Upper lobe of right lung (tissue), 1 donor: ENCODE measurements at places on chromosomes 7 and 10. TPM values are rescaled to one million over a fixed set of nuclear protein-coding genes. Genes with fewer than 3 reads are reported as not detected.

DNA sequence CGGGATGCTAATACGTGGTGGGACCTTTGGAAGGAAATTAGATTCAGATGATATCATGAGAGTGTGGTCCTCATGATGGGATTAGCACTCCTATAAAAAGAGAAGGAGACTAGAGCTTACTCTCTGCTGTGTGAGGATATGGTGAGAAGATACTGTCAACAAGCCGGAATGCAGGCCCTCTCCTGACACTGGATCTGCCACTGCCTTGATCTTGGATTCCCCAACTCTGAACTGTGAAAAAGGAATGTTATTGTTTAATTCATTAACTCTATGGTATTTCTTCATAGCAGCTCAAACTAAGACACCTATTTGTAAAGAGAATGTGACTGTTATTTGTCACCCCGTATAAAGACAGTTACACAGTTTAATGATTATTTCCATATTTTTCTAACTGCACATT is 1227.5 kb upstream of the C7orf33 start:
- H3K27me3 ChIP-seq = no peaks in the 10 kb centered on the region
- H3K36me3 ChIP-seq = no peaks in the 10 kb centered on the region
- DNase-seq = no peak
- no peak overlapping the region for H3K27ac ChIP-seq
- no peak overlapping the region for H3K4me3 ChIP-seq

- no peaks in the 10 kb centered on the region for H3K36me3 ChIP-seq
- H3K4me3 ChIP-seq = peak overlapping the region; percentile 85
- DNase-seq = peak; percentile 81
- no peaks in the 10 kb centered on the region for H3K27me3 ChIP-seq
These were observed 625 bp downstream of the IPMK start for GRCh38 chr10:58266826-58267712.

GRCh38 chr10:67015225-67015624 is 89.4 kb downstream of the LRRTM3 start:
- no peak for DNase-seq
- H3K27ac ChIP-seq = no peak overlapping the region
- H3K27me3 ChIP-seq = no peaks in the 10 kb centered on the region

TDRD1 gene
- total RNA-seq = 0.14 TPM

DNA sequence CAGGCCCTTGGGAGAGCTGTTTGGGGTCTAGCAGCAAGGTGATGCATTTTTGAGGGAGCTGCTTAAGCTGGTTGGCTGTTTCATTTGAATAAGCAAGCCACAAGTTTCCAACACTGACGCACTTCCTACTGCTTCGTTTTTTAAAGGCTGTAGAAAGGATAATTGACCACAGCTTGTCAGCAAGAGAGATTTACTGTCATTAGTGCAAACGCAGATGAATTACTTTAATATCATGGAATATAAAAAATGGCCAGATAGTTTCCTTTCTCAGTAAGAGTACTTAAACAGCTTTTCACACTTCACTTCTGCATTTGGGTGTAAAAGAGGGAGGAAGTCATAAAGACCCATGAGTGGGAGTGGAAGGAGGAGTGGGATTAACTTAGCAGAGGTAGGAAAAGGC is 61.5 kb downstream of the FZD1 start:
- no peaks in the 10 kb centered on the region for H3K27me3 ChIP-seq
- no peak for DNase-seq
- H3K4me1 ChIP-seq = peaks cover 12% of the 10 kb centered on the region
- H3K36me3 ChIP-seq = no peaks in the 10 kb centered on the region
- H3K4me3 ChIP-seq = no peak overlapping the region

GRCh38 chr10:125193306-125193877 is 33.0 kb upstream of the CTBP2 start:
- no peak overlapping the region for H3K27ac ChIP-seq
- no peaks in the 10 kb centered on the region for H3K36me3 ChIP-seq
- no peak for DNase-seq
- no peak overlapping the region for H3K4me3 ChIP-seq
- H3K27me3 ChIP-seq = no peaks in the 10 kb centered on the region

GRCh38 chr7:112939574-112940313 is 146.9 kb downstream of the GPR85 start:
- H3K4me1 ChIP-seq = peaks cover 21% of the 10 kb centered on the region
- DNase-seq = peak; percentile 100
- H3K27me3 ChIP-seq = no peaks in the 10 kb centered on the region

ASZ1 gene
- not detected for total RNA-seq

CAMK2G gene
- total RNA-seq = 36.2 TPM

PNLIPRP2 gene
- total RNA-seq = not detected

TMEM213 gene
- 9.6 TPM for total RNA-seq

GNAT3 gene
- total RNA-seq = not detected

DNA sequence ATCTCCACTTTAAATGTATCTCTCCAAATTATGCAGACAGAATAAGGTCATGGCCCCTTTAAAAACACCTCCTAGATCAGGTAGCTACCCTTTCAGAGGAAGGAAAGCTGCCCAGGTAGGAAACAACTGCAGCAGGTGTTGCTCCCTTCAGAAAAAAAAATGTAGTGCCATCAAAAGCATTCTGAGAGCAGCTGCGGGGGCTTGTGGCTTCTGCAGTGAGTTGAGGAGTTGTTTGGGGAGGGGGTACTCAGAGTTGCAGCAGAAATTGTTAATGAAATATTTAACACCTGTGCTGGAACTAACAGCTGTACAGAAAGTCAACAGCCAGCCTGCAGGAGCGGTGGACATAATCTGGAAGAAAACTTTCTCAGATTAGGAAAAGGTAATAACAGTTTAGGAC is 24.0 kb downstream of the CDHR3 start:
- H3K4me1 ChIP-seq = no peaks in the 10 kb centered on the region

DNA sequence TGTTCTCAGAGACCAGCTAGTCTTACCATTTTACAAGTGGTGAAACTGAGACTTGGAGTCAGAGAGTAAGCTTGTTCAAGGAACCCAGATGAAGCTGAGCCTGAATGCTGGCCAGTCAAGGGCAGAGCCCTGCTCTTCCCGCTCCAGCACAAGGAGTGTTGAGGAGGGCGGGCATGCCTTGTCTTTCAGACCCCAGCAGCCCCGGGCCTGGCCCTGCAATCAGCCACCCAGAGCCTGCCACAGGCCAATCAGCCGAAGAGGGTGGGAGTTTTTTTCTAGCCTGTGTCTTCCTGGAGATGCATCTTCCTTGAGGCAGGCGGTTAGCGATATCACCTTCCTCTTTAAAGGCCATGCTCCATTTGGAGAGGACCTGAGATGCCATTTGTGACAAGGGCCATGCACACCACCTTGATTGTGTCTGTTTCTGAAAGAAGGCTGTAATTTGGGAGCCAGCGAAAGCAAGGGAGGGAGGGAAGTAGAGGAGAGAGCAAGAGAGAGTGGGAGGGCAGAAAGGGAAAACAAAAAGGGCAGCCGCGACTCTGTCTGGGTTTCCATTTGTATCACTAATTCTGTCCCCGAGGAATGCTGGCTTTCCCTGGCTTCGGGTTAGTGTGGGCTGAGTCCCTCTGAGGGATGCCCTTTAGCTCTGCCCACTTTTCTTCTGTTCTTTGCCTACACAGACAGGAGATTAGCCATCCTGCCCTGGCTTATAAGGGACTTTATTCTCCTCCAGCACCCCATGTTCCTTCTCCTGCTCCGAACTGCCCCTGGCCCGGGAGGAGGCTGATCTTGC is 8.0 kb downstream of the CDH23 start:
- H3K27ac ChIP-seq = no peak overlapping the region
- H3K4me1 ChIP-seq = no peaks in the 10 kb centered on the region
- H3K36me3 ChIP-seq = no peaks in the 10 kb centered on the region
- H3K4me3 ChIP-seq = no peak overlapping the region

GRCh38 chr10:75776738-75777504 is 345.5 kb downstream of the LRMDA start:
- H3K36me3 ChIP-seq = no peaks in the 10 kb centered on the region
- H3K4me1 ChIP-seq = peaks cover 16% of the 10 kb centered on the region
- no peaks in the 10 kb centered on the region for H3K27me3 ChIP-seq
- no peak overlapping the region for H3K4me3 ChIP-seq
- no peak for DNase-seq

DNA sequence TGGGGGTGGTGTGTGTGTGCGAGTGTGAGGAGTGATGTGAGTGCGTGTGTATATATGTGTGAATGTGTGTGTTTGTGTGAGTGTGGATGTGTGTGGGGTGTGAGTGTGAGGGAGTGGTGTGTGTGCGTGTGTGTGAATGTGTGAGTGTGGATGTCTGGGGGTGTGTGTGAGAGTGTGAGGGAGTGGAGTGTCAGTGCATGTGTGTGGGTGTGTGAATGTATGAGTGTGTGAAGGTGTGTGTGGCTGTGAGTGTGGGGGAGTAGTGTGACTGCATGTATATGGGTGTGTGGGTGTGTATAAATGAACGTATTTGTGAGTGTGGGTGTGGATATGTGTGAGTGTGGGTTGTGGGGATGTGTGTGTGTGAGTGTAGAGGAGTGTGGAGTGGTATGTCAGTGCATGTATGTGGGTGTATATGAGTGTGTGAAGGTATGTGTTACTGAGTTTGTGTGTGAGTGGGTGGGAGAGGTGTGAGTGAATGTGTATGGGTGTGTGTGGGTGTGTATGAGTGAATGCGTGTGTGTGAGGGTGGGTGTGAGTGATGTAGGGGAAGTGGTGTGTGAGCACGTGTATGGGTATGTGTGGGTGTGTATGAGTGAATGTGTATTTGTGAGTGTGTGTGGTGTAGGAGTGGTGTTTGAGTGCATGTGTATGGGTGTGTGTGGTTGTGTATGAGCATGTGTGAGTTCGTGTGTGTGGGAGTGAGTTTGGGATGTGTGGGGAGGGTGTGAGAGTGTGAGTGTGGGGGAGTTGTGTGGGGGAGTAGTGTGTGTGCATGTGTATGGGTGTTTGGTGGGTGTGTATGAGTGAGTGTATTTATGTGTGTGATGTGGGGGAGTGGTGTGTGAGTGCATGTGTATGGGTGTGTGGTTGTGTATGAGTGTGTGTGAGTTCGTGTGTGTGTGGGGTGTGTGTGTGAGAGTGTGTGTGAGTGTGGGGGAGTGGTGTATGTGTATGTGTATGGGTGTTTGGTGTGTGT is 28.5 kb upstream of the NUB1 start:
- H3K4me1 ChIP-seq = peaks cover 6% of the 10 kb centered on the region
- H3K27ac ChIP-seq = no peak overlapping the region
- DNase-seq = no peak

CYP2C19 gene
- total RNA-seq = not detected

DNA sequence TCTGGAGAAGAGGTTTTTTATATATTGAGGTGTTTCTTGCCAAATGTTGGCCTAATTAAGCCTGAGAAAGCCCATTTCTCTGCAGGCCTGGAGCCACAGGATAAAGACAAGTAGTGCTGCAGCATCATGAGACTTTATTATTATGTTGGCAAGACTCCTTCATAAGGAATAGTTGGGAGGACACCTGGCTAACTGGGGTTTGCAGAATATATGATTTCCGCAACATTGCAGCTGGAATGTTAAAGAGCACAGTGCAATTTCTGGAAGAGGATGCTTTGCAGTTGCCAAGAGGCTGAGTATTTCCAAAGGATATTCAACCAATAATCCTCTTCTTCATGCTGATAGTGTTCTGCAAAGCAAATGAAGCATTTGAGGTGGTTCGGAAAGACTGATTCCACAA is 1512.8 kb upstream of the LRRTM3 start:
- no peaks in the 10 kb centered on the region for H3K27me3 ChIP-seq
- no peaks in the 10 kb centered on the region for H3K4me1 ChIP-seq
- no peaks in the 10 kb centered on the region for H3K36me3 ChIP-seq
- no peak for DNase-seq
- H3K4me3 ChIP-seq = no peak overlapping the region
- no peak overlapping the region for H3K27ac ChIP-seq

PVRIG gene
- 1.4 TPM for total RNA-seq

HABP2 gene
- 3.6 TPM for total RNA-seq

ATG9B gene
- total RNA-seq = 0.17 TPM

DNA sequence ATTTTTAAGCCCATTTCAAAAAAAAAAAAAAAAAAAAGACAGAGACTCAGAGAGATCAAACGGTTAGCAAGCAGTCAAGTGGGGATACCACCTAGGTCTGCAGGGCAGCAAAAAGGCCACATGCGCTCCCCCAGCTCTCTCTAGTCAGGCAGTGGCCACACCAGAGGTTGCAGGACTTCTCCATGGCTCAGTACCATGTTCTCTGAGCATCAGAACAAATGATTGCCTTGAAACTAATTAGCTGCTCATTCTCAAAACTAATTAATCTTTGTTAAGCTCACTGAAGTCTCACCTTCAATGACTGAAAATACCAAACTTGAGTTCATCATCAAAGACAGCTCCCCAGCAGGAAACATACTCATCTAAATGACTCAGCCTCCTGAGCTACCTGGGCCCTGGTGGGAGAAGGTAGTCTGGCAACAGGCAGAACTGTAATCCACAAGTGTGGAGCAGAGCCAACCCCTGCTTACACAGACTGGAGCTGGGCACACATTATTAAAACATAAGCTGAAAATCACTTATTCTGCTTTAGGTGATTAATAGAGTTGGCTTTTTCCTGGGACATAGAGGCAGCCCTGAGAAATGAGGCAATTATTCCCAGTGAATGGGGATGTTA is 319.6 kb downstream of the GRID1 start:
- no peak overlapping the region for H3K4me3 ChIP-seq
- no peak for DNase-seq

CDK1 gene
- total RNA-seq = 3.4 TPM

CCDC7 gene
- 23.6 TPM for total RNA-seq

ARHGEF35 gene
- total RNA-seq = 11.5 TPM

- H3K4me1 ChIP-seq = no peaks in the 10 kb centered on the region
- H3K36me3 ChIP-seq = no peaks in the 10 kb centered on the region
- H3K27ac ChIP-seq = no peak overlapping the region
- H3K4me3 ChIP-seq = no peak overlapping the region
- DNase-seq = no peak
These were observed 48.7 kb downstream of the GPR37 start for GRCh38 chr7:124716894-124717293.

- no peaks in the 10 kb centered on the region for H3K27me3 ChIP-seq
- no peaks in the 10 kb centered on the region for H3K36me3 ChIP-seq
- DNase-seq = no peak
- H3K4me1 ChIP-seq = peaks cover 16% of the 10 kb centered on the region
- no peak overlapping the region for H3K27ac ChIP-seq
These were observed 28.5 kb downstream of the CCNY start for GRCh38 chr10:35364808-35365207.

CALHM1 gene
- total RNA-seq = not detected

DNA sequence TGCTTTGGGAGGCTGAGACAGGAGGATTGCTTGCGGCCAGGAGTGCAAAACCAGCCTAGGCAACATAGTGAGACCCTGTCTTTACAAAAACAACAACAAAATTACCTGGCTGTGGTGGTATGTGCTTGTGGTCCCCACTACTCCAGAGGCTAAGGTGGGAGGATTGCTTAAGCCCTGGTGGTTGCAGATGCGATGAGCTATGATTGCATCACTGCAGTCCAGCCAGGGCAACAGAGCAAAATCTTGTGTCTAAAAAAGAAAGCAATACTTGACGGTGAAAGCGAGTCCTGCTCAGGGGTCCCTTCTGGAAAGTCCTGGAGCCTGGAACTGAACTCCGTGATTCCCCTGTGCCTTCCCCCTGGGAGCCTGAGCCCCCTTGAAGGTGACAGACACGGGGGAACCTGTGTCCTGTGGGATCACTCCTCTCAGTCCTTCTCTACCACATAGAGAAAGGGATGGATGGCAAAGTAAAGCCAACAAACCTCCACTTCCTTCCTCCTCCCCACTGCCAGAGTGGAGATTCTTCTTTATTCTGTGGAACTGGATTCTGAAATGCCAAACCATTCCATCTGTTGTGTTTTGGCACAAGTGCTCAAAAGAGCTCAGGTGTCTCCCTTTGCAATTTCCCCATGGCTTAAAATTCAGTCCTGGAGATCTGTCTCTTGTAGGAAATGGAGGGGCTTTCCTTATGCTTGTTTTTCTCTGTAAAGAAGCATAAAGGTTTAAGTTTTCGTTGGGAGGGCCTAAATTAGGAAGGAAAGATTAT is 50.6 kb downstream of the KIAA1217 start:
- no peaks in the 10 kb centered on the region for H3K27me3 ChIP-seq
- DNase-seq = no peak
- no peak overlapping the region for H3K27ac ChIP-seq
- no peak overlapping the region for H3K4me3 ChIP-seq
- no peaks in the 10 kb centered on the region for H3K36me3 ChIP-seq
- H3K4me1 ChIP-seq = peaks cover 4% of the 10 kb centered on the region

PNLIPRP3 gene
- 0.20 TPM for total RNA-seq
